ENCODE measurements at places on chromosomes 7 and 10.

DNA sequence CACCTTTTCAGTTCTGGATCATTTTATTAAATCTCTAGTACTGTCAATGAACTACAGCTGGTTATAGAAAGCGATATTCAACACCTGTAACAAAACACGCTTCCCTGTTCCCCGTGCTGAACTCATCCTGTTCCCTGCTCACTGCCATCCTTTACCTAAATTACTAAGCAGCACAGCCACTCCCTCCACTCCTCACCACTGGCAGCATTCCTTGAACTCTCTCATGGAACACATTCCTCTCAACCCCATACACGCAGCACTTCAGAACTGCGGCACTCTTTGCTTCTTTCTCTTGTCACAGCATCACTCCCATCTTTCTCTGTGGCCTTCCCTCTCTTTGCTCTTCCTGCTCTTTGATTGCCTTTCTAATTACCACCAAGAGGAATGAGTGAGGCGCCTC is 27.4 kb downstream of the RELN start:
- H3K4me3 ChIP-seq: no peak overlapping the region
- DNase-seq: no peak
- H3K27ac ChIP-seq: no peak overlapping the region
- no peaks in the 10 kb centered on the region for H3K36me3 ChIP-seq
- no peaks in the 10 kb centered on the region for H3K4me1 ChIP-seq

DNA sequence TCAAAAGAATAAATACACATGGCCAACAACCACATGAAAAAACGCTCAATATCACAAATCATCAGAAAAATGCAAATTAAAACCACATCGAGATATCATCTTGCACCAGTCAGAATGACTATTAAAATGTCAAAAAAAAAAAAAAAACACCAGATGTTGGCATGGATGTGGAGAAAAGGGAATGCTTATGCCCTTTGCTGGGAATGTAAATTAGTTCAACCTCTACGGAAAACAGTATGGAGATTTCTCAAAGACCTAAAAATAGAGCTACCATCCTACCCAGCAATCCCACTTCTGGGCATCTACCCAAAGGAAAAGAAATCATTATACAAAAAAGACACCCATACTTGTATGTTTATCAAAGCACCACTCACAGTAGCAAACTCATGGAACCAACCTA is 45.0 kb upstream of the DIP2C start:
- H3K36me3 ChIP-seq: no peaks in the 10 kb centered on the region
- no peak overlapping the region for H3K27ac ChIP-seq
- H3K27me3 ChIP-seq: no peaks in the 10 kb centered on the region
- no peaks in the 10 kb centered on the region for H3K4me1 ChIP-seq
- DNase-seq: no peak
- H3K4me3 ChIP-seq: no peak overlapping the region

DNA sequence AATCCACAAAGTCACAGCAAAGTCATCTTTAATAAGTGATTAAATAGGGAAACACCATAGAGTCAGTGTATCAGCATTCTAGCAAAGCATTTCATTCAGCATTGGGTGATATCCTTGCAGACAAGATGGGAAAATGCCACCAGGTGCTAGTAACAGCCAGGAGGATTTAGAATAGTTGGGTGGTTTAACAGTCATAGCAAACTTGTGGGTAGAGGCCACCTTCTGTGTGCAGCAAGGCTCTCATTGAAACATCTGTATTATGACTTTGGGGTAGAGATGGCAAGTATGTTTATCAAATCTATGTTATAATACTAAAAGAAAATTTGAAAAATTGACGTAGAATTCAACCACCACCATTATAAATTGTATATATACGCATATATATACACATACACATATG is 26.4 kb upstream of the ADO start:
- no peak overlapping the region for H3K27ac ChIP-seq
- DNase-seq: no peak
- peaks cover 2% of the 10 kb centered on the region for H3K27me3 ChIP-seq
- no peaks in the 10 kb centered on the region for H3K4me1 ChIP-seq

GRCh38 chr10:110793886-110794285 is 77.8 kb upstream of the PDCD4 start:
- H3K27ac ChIP-seq: no peak overlapping the region
- H3K36me3 ChIP-seq: no peaks in the 10 kb centered on the region

DNA sequence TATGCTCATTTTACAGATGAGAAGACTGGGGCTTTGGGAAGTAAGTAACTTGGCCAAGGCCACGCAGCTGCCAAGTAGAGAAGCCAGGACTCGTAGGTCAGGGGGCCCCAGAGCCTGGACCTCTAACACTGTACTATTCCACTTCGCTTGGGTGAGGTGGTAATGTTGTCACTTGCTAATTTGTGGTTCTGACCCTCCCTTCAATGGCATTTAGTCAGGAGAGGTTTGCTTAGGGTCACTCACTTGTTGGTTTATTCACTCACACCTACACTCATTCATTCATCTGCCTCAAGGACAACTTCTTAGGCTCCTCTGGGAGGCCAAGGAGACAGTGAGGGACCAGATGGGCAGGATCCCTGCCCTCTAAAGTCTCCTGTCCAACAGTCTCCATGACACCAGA is 21.3 kb downstream of the BTBD16 start:
- DNase-seq: no peak
- H3K27ac ChIP-seq: no peak overlapping the region
- no peak overlapping the region for H3K4me3 ChIP-seq
- H3K27me3 ChIP-seq: no peaks in the 10 kb centered on the region

GRCh38 chr7:141549582-141549981 is 1.6 kb upstream of the AGK start:
- H3K4me3 ChIP-seq: no peak overlapping the region
- H3K27me3 ChIP-seq: no peaks in the 10 kb centered on the region
- no peak overlapping the region for H3K27ac ChIP-seq
- DNase-seq: no peak
- no peaks in the 10 kb centered on the region for H3K36me3 ChIP-seq

- H3K27ac ChIP-seq: no peak overlapping the region
- no peak overlapping the region for H3K4me3 ChIP-seq
- DNase-seq: no peak
These were observed 146.0 kb downstream of the CCDC201 start for GRCh38 chr7:45726883-45727282.

Measured in spinal cord (tissue), 10 donors.